ENCODE measurements at places on chromosomes 5 and 9. TPM values are rescaled to one million over a fixed set of nuclear protein-coding genes. Genes with fewer than 3 reads are reported as not detected.

Gene PCDHB15
- 0.70 TPM for total RNA-seq

Gene IER5L
- 49.8 TPM for total RNA-seq

Gene HRCT1
- total RNA-seq: 12.0 TPM

Gene LECT2
- not detected for total RNA-seq

Gene TTC39B
- total RNA-seq: 6.1 TPM

Gene SOHLH1
- not detected for total RNA-seq

Gene IL13
- total RNA-seq: not detected

Gene CENPK
- total RNA-seq: 5.5 TPM

Gene FOXD4L6
- under 0.01 TPM for total RNA-seq

Gene CD180
- not detected for total RNA-seq

Gene DRD1
- total RNA-seq: 0.70 TPM

Gene BSPRY
- total RNA-seq: not detected

Gene ITK
- not detected for total RNA-seq

Gene RASGEF1C
- not detected for total RNA-seq

Gene TMEFF1
- 5.0 TPM for total RNA-seq

Gene RELL2
- 3.6 TPM for total RNA-seq

Gene CMYA5
- total RNA-seq: 1.6 TPM

Gene ZBTB6
- total RNA-seq: 4.8 TPM

Gene SPINK5
- not detected for total RNA-seq

Gene DUSP1
- 41.5 TPM for total RNA-seq

Gene POLR1E
- total RNA-seq: 29.3 TPM

Gene PLEKHG4B
- not detected for total RNA-seq

Gene ARHGEF28
- total RNA-seq: 26.2 TPM

Gene MORN5
- total RNA-seq: not detected

Gene BASP1
- total RNA-seq: 53.4 TPM
